ENCODE measurements at places on chromosomes 13 and 19. TPM values are rescaled to one million over a fixed set of nuclear protein-coding genes. Genes with fewer than 3 reads are reported as not detected.
A peak's percentile ranks its signal among the peaks of the same experiment; 100 is the strongest.

The MED26 gene
- total RNA-seq, result 28.1 TPM

GRCh38 chr13:87131611-87132010, 539.6 kb upstream of the SLITRK5 start:
- no peak for DNase-seq

The SKA3 gene
- 18.1 TPM for total RNA-seq

The GMIP gene
- total RNA-seq, result 87.2 TPM

DNA sequence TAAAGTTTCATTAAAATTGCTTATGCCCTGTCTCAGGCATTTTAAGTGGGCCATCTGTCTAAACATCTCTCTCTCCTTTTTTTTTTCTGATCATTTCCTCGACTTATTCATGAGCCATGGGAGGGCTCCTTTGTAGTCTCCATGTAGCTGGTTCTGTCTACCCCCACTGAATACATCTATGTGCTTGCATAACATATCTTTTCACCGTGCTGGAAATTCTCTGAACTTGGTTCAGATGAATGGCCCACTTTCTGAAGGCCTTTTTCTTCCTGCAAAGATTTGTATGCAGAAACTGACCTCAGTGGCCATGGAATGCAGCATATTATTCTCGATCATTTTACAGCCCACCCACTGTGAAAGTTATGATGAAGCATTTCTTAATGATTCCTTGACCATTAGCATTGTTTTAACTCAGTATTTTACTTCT, 225.3 kb downstream of the GGACT start:
- no peak for DNase-seq

GRCh38 chr19:12092065-12092867, 27.7 kb downstream of the ZNF844 start:
- DNase-seq, result peak; percentile 80

The PRSS57 gene
- total RNA-seq, result not detected
